ENCODE measurements at places on chromosomes 2 and 18. TPM values are rescaled to one million over a fixed set of nuclear protein-coding genes. Genes with fewer than 3 reads are reported as not detected.

The ALPI gene
- not detected for total RNA-seq

The CAVIN2 gene
- total RNA-seq = 2.8 TPM

The CCL20 gene
- total RNA-seq = not detected

The RAMP1 gene
- 4.8 TPM for total RNA-seq

The LHCGR gene
- not detected for total RNA-seq

The NUP35 gene
- 12.9 TPM for total RNA-seq

The TUBA3E gene
- not detected for total RNA-seq

The GPR155 gene
- total RNA-seq = 3.4 TPM

The ASNSD1 gene
- total RNA-seq = 63.4 TPM

The CFAP221 gene
- not detected for total RNA-seq

The MAIP1 gene
- total RNA-seq = 15.5 TPM

The EMILIN1 gene
- 229 TPM for total RNA-seq

The GLI2 gene
- 5.1 TPM for total RNA-seq

The TMEFF2 gene
- not detected for total RNA-seq

The CCDC74B gene
- total RNA-seq = 3.8 TPM

The COL6A3 gene
- 1,362 TPM for total RNA-seq

The ADCYAP1 gene
- not detected for total RNA-seq

The TBC1D8 gene
- 3.4 TPM for total RNA-seq

The MAP3K19 gene
- not detected for total RNA-seq

The IL1R2 gene
- not detected for total RNA-seq

The INHBB gene
- total RNA-seq = 3.4 TPM

The GBX2 gene
- total RNA-seq = not detected

The CDK15 gene
- 1.3 TPM for total RNA-seq

The ACADL gene
- not detected for total RNA-seq

The TET3 gene
- 2.9 TPM for total RNA-seq

The LCLAT1 gene
- total RNA-seq = 32.3 TPM

The GPR75 gene
- total RNA-seq = 2.1 TPM

The ZNF521 gene
- 12.1 TPM for total RNA-seq

The BZW1 gene
- total RNA-seq = 415 TPM

The CBLN2 gene
- not detected for total RNA-seq

The AQP4 gene
- total RNA-seq = not detected

The TUBA4B gene
- not detected for total RNA-seq

The ERFE gene
- total RNA-seq = 0.86 TPM

The CPO gene
- total RNA-seq = not detected
